ENCODE measurements at places on chromosomes 16 and 17.
A peak's percentile ranks its signal among the peaks of the same experiment; 100 is the strongest.

- no peak for DNase-seq
Measured at GRCh38 chr16:88764913-88765349, 20.1 kb downstream of the PIEZO1 start.

DNA sequence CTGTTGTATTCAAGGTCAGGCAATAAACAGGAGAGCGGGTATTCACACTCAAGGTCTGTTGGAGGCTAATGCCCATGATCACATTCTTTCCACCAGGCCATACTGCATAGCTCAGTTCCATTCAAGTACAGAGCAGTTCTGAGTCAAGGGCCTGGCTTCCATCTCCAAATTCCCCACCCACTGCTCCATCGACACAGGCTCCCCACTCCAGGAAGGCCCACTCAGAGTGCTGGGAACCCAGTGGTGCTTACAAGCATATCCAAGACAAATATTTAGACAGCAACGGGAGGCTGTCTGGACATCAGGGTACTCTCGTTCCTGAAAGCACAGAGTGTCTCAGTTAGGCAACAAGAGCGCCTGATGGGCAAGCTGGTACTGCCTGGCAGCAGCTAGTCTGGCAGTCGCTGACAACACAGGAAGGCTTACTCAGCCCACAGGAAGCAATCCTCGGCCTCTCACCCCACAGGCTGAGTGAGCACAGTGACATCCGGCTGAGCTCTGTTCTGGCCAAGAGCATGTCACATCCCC lies 40.9 kb downstream of the RFFL start:
- peak; percentile 74 for DNase-seq

- DNase-seq: no peak
Measured at GRCh38 chr16:68802190-68802589, 41.1 kb upstream of the TANGO6 start.

DNA sequence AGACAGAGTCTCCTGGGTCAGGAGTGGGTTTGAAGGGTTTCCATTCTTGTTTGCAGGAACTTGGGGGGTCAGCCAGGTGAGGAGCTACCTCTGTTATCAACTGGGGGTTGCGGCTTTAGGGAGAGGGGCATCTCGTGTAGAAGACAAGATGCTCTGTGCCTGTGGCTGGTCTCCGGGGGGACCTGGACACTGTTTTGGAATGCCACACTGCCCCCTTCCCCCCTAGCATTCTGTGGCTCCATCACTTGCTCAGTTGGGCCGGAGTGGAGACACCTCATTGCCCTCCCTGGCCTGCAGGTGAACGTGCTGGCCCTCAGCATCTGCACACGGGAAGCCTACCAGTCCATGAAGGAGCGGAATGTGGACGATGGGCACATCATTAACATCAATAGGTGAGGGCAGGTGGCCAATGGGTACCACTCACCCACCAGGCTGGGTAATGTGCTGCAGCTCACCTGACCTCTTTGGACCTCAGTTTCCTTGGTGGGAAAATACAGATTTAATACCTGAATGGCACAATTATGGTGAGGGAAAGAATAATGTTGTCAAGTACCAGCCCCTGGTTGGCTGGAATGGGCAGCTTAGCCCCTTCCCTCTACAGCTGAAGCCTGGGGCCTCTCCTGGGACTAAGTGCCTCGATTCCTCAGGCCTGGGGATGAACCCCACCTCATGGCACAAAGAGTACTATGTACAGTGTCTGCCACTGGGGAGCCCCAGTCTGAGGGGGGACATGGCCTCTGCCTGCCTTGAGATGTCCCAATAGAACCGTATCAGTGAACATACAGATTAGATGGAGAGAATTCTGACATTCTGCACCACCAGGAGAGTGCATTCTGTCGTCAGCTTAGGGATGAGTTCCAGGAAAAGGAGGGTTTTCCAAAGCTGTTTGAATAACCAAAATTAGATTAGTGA lies 3.3 kb upstream of the MRM1 start:
- DNase-seq: no peak

DNA sequence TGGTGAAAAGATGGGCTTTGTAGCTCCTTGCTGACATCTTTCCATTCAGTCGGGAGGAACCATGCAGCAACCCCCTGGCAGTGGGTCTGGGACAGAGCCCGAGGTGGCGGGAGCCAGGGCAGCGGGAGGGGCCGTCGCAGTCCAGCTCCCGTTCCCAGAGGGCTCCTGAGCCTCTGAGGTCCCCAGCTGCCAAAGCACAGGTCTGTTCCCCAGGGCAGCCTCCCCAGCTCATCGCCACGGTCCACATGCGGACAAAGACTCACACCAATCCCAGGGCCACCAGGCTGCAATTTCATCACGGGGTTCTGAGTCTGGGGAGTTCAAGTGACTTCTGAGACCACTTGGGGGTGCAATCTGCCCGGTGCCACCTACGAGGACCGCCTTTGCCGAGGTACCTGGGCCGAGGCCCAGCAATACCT lies 196.0 kb downstream of the RBFOX3 start:
- no peak for DNase-seq

GRCh38 chr16:9139965-9140364 lies 48.5 kb downstream of the HAPSTR1 start:
- no peak for DNase-seq

GRCh38 chr17:70024253-70024652 lies 50.8 kb upstream of the KCNJ16 start:
- DNase-seq: no peak

- no peak for DNase-seq
Measured at GRCh38 chr17:10069301-10069700, 129.1 kb downstream of the GAS7 start.

- no peak for DNase-seq
Measured at GRCh38 chr16:28273511-28273910, 18.8 kb upstream of the SBK1 start.

DNA sequence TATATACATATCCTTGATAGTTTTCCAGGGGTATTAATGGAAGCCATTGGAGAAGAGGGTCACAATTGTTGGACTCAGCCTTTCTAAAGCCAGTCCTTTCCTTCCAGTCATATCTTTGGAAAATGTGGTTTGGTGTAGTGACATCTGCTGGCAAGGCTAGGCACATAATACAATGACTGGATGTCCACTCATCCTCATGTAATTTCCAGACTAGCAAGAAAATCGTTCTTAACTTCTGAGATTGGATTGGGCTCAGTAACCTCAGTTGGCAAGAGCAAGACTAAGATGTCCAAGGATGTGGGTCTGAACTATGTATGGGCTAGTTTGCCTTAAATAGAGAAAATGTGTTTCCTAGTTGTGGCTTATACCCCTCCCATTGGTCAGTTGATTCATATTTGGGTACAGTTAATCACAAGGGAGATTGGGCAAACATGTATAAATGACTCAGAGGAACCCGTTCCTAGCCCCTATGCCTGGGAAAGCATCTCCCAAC lies 8.7 kb upstream of the KAT7 start:
- DNase-seq: no peak

DNA sequence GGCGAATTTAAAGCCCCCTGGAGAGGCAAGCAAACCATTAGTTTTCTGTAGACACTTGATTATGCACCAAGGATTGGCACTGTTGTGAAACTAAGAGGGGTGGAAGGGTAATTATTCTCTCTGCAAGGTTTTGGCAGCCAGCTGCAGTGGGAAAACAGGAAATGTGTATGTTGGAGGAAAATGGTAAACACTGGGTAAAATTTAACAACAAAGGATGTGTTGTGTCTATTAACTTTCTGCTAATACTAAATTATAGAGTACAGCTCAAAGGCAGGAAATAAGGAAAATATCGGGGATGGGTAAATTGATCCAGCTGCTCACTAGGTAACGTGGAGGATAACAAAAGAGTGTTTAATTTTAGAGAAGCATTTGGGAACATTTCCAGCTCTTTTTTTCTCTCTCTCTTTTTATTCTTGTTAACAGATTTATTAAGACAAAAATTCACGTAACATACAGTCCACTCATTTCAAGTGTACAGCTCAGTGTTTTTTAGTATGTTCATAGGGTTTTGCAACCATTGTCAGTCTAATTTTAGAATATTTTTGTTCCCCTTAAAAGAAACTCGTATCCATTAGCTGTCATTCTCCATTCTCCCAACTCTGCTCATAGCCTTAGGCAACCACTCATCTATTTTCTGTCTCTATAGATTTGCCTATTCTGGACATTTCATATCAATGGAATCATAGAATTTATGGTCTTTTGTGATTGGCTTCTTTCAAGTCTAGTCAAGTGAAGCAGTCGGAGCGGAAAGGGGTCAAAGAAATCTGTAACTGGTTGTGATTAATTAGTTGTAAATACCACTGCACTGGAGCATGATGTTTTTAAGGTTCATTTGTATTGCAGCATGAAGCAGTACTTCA lies 41.8 kb downstream of the TANGO6 start:
- DNase-seq: no peak

- DNase-seq: no peak
Measured at GRCh38 chr17:56601591-56601990, 8.1 kb downstream of the NOG start.

- DNase-seq: no peak
Measured at GRCh38 chr16:11511328-11511727, 75.4 kb downstream of the LITAF start.

- no peak for DNase-seq
Measured at GRCh38 chr16:4463522-4464163, 10.8 kb downstream of the NMRAL1 start.

GRCh38 chr17:66416207-66416940 lies 114.0 kb downstream of the PRKCA start:
- no peak for DNase-seq

GRCh38 chr17:56447171-56447570 lies 146.3 kb upstream of the NOG start:
- no peak for DNase-seq

DNA sequence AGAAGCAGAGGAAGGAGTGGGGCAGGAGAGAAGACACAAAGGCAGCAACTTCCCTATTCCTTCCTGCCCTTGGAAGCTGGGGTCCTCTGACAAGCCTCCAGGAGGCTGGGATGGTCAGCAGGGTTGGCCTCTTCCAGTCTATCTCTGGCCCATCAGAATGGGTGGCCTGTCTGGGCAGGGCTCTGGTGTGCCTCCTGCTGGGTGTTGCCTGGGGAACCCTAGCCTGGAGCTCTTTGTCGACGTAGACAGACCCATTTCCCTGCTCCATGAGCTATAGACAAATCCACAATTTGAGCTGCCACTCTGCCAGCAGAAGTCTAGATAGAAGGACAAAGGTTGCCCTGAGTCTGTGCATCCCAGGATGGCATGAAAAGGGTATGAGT lies 11.4 kb downstream of the IGFBP4 start:
- DNase-seq: no peak

GRCh38 chr16:56252835-56253234 lies 61.5 kb downstream of the GNAO1 start:
- DNase-seq: no peak

DNA sequence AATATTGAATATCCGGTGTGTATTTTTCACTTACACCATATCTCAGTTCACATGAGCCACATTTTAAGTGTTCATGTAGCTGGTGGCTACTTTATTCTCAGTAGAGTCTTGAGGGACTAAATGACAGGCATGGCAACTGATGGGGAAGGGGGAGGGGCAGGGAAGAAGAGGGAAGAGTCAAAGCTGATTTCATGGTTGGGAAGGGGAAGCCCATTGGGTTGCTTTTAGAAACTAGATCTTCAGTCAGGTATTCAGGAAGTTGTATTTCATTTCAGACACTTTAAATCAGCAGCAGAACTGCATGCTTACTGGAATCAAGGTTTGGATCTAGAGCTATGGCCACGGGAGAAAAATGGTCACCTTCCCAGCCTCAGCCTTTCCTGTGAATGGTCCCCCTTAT lies 2.9 kb upstream of the WIPI1 start:
- DNase-seq: no peak

DNA sequence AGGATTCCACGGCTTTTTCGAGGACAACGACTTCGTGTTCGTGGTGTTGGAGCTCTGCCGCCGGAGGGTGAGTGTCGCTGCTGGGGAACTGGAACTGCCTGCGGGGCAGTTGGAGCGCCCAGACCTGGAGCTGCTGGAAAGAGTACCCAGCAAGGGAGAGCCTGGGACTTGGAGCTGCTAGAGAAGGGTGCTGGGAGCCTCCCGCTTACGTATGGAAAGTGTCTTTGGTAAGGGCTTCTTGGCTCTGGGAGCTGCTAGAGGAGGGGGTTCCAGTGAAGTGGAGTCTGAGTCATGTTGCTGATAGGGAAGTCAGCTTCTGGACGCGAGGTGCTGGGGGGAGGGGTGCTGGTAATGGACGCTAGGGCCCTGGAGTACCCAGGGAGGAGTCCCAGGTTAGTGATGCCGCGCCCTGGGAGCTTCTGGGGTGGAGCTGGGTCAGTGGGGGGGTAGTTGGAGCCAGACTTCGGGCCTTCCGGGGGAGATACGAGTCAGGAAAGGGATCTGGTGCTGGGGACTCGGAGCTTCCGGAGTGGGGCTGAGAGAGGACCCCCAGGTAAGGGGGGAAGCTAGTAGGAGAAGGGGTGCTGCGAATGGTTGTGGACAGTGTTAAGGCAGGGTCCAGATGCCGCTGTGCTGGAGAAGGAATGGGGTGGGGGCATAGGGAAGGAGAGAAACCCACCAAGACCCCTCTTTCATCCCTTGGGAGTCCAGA lies 741 bp downstream of the PLK1 start:
- DNase-seq: peak; percentile 47

GRCh38 chr17:40071313-40072039 lies 8.7 kb downstream of the THRA start:
- DNase-seq: no peak

DNA sequence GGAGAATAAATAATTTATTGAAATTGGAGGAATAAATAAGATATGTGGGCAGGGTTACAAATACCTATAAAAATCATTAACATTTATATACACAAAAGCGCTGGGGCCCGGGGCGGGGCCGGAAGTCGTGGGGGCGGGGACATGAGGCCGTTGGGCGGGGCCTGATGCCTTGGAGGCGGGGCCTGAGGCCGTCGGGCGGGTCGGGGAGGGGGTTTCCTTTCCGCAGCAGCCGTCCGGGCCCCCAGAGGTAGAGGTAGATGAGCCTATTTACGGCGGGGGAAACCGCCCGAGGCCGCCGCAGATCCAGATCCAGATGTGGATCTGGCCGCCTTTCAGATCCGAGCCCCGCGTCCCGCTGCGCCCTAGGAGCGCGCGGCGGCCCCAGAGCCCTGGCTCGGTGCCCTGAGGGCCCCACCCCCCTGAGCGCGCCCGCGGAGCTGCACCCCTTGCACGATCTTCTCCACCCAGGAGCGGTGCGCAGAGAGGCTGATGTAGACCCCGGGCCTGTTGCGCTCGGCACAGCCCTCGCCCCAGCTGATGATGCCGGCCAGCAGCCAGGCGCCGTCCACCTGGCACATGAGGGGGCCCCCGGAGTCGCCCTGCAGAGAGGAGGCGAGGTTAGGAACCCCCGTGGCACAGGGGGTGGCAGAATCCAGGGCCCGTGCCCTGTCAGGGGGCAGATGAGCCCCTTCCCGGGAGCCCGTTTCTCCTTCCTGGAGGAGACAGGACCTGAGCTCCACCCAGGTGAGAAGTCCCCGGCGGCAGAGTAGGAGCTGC lies 5.1 kb downstream of the PRSS22 start:
- DNase-seq: no peak

GRCh38 chr16:380762-381011 lies 1.1 kb downstream of the PGAP6 start:
- DNase-seq: no peak

GRCh38 chr16:85473909-85474620 lies 139.1 kb upstream of the GSE1 start:
- no peak for DNase-seq

All from stimulated activated CD4-positive, alpha-beta T cell treated with anti-CD3 and anti-CD28 coated beads, Interleukin-2, amount 100 ng/mL, for 24 hours (primary cell).